Forelimb muscle (tissue), 1 donor: ENCODE measurements at places on chromosomes 1 and 21. TPM values are rescaled to one million over a fixed set of nuclear protein-coding genes. Genes with fewer than 3 reads are reported as not detected.
A peak's percentile ranks its signal among the peaks of the same experiment; 100 is the strongest.

The TMEM200B gene
- 5.9 TPM for polyA plus RNA-seq

- DNase-seq: no peak
These were observed 13.6 kb upstream of the GPR88 start for GRCh38 chr1:100524355-100524754.

DNA sequence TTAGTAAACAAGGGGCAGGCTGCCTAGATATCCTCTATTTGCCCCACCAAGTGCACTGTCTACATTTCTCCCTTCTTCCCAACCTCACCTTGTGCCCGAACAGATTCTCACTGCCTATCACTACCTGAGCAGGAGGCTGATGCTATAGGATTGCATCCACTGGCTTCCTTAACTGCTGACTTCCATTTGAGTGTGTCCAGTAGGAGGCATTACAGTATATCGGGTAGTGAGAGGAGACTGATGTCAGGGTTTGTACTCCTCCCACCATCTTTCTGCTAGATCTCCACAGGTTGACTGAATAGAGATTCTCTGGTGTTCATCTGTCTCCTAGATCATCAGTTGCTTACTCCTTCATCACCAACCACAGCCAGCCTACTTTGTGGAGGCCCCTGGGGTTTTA is 796.3 kb downstream of the LRRIQ3 start:
- no peak for DNase-seq

DNA sequence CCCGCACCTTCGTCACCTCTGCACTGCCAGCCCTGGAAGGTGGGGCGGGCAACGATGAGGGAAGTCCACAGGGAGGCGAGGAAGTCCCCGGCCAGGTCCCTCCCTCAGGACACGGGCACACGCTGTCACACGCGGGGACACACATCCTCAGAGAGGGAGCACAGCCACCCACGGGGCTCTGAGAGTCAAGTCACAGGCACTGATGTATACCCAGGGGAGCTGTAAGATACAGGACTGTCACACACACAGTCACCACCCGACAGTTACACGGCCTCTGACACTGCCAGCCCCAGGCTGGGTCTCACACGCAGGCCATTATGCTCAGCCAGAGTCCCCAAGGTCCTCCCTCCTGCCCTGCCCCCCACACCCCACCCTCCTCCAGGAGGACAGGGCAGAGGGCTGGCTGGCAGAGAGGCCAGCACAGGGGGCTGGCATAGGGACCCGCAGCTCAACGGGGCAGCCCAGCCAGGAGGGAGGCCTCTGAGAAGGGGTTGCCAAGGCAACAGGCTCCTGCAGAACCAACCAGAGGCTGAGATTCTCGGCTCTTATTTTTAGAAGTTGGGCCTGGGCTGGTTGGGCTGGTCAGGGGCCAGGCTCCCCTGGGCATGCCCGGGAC is 17.7 kb upstream of the ADGRB2 start:
- no peak for DNase-seq

DNA sequence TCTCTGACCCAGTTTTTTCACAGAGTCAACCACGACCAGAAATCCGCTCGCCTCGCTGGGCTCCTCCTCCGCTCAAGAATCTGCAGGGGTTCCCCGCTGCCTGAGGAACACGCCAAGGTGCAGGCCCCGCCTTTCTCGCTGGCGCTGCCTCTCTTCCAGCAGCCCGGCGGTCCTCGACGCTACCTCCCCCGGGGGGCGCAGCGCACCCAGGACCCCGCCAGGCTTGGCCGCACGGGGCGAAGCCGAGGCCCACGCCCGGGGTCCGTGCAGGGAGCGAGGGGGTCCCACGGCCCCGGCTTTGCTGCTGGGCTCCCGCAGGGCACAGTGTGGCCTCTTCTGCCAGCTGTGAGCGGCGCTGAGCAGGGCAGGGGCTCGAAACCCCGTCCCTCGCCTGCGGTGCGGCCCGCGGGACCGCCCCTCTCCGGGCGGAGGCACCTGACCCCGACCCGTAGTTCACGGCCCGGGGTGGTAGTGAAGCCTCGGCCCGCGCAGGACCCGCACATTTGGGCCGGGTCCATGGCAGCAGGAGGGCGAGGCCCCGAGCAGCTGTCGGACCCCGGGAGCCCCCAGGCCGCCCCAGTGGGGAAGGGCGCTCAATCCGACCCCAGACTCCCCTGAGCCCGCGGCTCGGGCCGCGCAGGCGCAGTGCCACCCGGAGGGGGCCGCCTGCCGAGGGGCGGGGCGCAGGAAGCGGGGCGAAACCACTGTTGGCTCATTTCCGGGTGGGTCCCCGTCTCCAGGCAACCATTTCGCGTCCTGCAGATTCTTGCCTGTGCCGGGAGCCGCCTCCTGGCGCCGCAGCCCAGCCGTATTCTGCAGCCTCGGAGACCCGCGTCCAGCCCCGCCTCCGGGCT is 10.0 kb upstream of the MMEL1 start:
- peak; percentile 75 for DNase-seq

The MIXL1 gene
- 0.44 TPM for polyA plus RNA-seq

GRCh38 chr1:108913105-108913948 is 36.5 kb downstream of the GPSM2 start:
- DNase-seq: no peak
